NCI-H510A treated with DMSO at 0.1 percent for 48 hours (cell line): ENCODE measurements at places on chromosomes 5 and 9.

DNA sequence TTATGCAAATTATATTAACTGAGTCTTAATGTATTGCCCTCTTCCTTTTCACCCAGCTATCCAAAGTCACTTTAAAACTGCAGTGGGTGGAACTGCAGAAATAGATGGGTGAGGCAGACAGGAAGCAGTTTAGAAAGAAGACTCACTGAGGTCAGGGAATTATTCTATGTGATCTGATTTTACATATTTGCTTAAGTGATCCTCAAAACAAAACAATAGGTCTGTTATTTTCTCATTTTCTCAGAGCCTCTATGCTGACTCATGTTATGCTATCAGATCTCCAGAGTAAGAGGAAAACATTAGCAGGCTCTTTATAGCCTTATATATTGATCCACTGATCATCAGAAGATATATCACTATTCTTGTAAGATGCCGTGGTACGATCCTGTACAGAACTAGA is 63.5 kb downstream of the MRPS27 start:
- DNase-seq = no peak

DNA sequence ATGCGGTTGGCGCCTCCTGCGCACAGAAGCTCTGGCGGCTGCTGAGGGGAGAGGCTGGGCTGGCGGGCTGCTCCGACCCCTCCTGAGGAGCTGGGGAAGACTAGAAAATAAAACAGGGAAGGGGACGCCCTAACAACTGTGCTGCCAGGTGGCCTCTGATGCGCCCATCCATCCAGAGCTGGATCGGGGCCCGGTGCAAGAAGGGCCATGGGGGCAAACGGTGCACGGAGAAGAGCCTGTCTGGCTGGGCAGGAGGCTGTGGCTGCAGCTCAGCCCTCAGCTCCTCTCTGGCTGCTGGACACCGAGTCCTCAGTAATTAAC is 21.0 kb upstream of the MRNIP start:
- no peak for DNase-seq

- DNase-seq = no peak
Measured at GRCh38 chr5:1987471-1987870, 104.7 kb upstream of the IRX4 start.

DNA sequence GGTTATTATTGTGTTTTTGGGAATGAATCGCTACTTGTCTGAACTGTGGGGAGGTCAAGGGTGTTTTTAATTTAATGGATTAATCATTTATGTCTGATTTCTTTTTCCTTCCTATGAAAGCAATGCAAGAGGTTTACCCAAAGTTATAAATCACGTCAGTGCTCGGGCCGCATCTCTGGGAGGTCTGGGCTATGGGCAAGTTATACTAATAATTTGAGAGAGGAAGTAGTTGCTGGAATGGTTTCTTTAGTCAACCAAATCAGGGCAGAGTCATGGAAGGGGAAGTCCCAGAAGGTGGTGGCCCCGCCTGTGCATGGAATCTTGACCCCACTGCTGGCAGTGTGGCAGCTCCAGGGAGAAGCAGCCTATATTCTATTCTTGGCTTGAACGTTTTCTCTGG is 180.2 kb downstream of the HSPA4 start:
- no peak for DNase-seq

GRCh38 chr5:103510851-103511553 is 51.6 kb downstream of the NUDT12 start:
- no peak for DNase-seq

DNA sequence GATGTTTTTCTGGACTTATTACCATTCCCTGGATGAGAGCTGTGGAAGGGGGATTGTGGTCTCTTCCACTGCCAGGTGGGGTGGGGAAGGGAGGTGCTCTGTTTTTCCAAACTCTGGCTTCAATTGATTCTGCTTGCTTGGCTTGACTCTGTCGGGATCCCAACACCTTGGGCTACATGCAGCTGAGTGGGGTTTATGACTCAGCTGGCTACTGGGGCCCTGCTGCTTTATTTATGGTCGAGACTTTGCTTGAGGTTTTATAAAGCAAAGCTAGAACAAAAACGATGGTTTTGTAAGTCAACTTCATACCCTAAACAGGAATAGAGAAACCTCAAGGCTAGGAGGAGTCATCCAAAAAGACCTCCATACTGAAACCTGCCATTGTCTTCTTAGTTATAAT is 76.3 kb downstream of the AOPEP start:
- DNase-seq = no peak
